ENCODE measurements at places on chromosomes 5 and 9. TPM values are rescaled to one million over a fixed set of nuclear protein-coding genes. Genes with fewer than 3 reads are reported as not detected.

GRCh38 chr9:132806723-132807421 is 71.2 kb downstream of the AK8 start:
- no peaks in the 10 kb centered on the region for H3K36me3 ChIP-seq
- no peak for DNase-seq
- H3K27me3 ChIP-seq, result peaks cover 4% of the 10 kb centered on the region
- H3K4me3 ChIP-seq, result no peak overlapping the region
- peaks cover 4% of the 10 kb centered on the region for H3K4me1 ChIP-seq
- no peak overlapping the region for H3K27ac ChIP-seq

- no peaks in the 10 kb centered on the region for H3K36me3 ChIP-seq
- H3K27me3 ChIP-seq, result no peaks in the 10 kb centered on the region
- H3K4me1 ChIP-seq, result no peaks in the 10 kb centered on the region
- DNase-seq, result no peak
- H3K27ac ChIP-seq, result no peak overlapping the region
- H3K4me3 ChIP-seq, result no peak overlapping the region
Measured at GRCh38 chr9:123523001-123523400, 167.0 kb downstream of the CRB2 start.

- H3K36me3 ChIP-seq, result no peaks in the 10 kb centered on the region
- H3K27me3 ChIP-seq, result no peaks in the 10 kb centered on the region
- no peaks in the 10 kb centered on the region for H3K4me1 ChIP-seq
- H3K27ac ChIP-seq, result no peak overlapping the region
- no peak overlapping the region for H3K4me3 ChIP-seq
Measured at GRCh38 chr5:35458824-35459207, 158.8 kb upstream of the SPEF2 start.

GRCh38 chr5:158162026-158162425 is 303.1 kb upstream of the CLINT1 start:
- H3K27ac ChIP-seq, result no peak overlapping the region
- no peaks in the 10 kb centered on the region for H3K36me3 ChIP-seq
- H3K4me3 ChIP-seq, result no peak overlapping the region
- no peak for DNase-seq

DNA sequence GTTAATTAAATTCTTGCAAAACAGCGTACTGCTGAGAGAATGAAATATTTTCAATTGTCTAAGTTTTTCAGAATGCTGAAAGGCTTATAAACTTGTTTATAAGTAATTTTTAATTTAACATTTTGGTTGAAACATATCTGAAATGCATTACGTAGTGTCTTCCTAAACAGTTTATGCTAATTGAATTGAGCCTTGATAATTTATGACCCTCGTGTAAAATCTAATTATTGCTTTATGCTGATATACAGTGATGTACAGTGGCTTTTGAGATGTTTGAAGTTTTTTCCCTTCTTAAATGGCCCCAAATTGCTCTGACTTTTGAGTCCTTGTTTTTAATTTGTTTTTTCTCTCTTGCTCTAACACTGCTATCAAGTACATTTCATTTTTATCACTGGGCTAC is 262.7 kb downstream of the FBXL7 start:
- no peaks in the 10 kb centered on the region for H3K27me3 ChIP-seq
- no peaks in the 10 kb centered on the region for H3K36me3 ChIP-seq

GRCh38 chr9:103941104-103941503 is 153.0 kb upstream of the SMC2 start:
- no peak overlapping the region for H3K4me3 ChIP-seq
- no peaks in the 10 kb centered on the region for H3K27me3 ChIP-seq
- no peak for DNase-seq
- H3K4me1 ChIP-seq, result no peaks in the 10 kb centered on the region
- no peak overlapping the region for H3K27ac ChIP-seq
- H3K36me3 ChIP-seq, result no peaks in the 10 kb centered on the region

GRCh38 chr5:147963948-147964693 is 57.8 kb upstream of the C5orf46 start:
- no peak for DNase-seq
- H3K4me3 ChIP-seq, result no peak overlapping the region
- H3K27ac ChIP-seq, result no peak overlapping the region
- no peaks in the 10 kb centered on the region for H3K27me3 ChIP-seq
- no peaks in the 10 kb centered on the region for H3K4me1 ChIP-seq

- no peak for DNase-seq
- H3K36me3 ChIP-seq, result no peaks in the 10 kb centered on the region
- H3K27ac ChIP-seq, result no peak overlapping the region
- 0 out of 2 replicates have a peak, but pooled peaks cover 2% of the 10 kb centered on the region for H3K4me1 ChIP-seq
Measured at GRCh38 chr9:124805186-124805585, 28.3 kb downstream of the OLFML2A start.

DNA sequence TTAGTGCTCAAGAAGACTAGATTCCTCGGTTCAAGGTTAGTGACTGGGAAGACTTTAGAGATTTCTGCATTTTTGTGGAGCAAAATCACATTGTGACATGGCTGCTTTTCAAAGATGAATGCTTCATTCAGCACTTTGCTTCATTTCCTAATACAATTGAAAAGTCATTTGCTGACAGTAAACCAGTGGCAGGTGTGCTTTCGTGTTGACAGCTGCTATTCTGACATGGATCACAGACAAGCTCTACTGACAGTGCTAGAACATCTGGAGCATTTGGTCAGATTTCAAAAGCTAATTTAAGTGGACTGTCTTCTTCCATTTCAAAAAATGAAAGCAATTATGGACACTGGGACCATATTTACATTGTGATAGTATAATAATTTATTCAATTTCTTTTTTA is 1060.1 kb downstream of the PTPRD start:
- H3K27me3 ChIP-seq, result no peaks in the 10 kb centered on the region
- no peaks in the 10 kb centered on the region for H3K36me3 ChIP-seq
- no peak for DNase-seq
- H3K27ac ChIP-seq, result no peak overlapping the region
- H3K4me3 ChIP-seq, result no peak overlapping the region
- H3K4me1 ChIP-seq, result no peaks in the 10 kb centered on the region

Gene NAIP
- 4.7 TPM for polyA plus RNA-seq

Gene CEP72
- polyA plus RNA-seq, result 10.3 TPM

Gene SLCO6A1
- not detected for polyA plus RNA-seq
